ENCODE measurements at places on chromosomes 12 and 14.

DNA sequence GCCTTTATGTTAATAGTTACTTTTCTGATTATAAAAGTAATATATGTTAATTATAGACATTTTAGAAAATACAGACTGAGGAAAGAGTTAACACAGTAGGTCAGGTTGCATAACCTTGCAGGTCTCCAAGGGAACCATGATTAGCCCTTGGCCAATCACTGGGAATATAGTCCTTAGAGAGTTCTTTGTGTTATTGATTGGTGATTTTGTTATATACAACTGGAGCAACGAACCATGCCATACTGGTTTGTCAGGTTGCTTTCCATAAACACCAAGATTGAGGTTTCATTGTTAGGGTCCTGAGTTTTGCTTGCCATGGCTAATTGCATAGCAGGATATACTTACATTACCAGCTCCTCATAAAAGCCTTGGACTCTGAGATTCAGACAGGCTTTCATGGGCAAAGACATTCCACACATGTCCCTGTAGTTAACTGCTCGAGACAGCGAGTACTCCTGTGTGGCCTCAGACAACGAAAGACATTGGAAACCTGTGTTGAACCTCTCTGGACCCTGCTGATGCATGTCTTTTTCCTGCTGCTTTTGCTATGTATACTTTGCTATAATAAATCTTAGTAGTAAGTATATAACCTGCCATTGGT is 33.7 kb downstream of the MAPK1IP1L start:
- DNase-seq: no peak

GRCh38 chr12:13790317-13790716 is 191.1 kb downstream of the GRIN2B start:
- DNase-seq: no peak

DNA sequence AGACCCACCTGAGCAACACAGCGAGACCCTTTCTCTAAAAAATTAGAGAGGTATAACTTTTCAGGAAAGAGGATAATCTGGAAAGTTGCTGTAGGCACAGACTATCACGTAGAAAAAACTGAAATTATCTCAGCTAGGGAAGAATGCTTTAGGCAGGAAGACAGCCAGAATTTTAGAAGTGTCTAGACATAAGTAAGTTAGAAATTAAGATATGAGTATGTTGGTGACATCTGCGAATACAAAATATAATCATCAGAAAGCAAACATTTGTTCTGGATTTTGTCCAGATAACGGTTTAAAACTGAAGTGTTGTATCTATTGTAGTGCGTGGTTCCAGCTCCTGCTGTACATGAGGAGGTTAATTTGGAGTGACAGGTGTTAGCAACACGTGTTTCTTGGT is 123.2 kb downstream of the FBXL14 start:
- no peak for DNase-seq

DNA sequence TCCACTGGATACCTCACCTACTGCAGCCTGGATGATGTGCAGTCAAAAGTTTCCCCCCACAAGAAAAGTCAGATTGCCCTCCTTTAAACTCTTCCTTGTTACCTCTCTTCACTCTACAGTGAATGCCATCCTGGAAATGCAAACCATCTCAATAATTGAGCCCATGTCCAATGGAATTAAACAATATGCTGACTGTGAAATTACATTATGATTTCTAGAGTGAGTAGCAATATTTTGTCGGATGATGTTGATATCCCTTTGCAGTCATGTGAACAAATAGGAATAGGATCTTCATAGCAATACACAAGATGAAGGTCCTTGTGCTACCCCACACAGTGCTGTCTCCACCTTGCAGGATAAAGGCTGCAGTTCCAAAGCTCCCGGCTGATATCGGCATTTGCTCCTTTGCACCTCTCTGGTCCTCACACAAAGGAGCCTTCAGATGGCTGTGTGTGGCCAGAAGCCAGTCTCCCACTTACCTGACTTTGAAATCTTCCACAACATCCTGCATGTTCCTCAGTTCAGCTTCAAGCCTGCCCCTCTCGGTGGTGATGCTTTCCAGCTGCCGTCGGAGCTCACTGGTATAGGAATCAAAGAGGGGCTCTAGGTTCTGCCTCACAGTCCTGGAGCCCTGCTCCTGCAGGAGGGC is 1.5 kb downstream of the KRT75 start:
- no peak for DNase-seq

- DNase-seq: no peak
Measured at GRCh38 chr12:92382383-92382878, 236.8 kb upstream of the BTG1 start.

DNA sequence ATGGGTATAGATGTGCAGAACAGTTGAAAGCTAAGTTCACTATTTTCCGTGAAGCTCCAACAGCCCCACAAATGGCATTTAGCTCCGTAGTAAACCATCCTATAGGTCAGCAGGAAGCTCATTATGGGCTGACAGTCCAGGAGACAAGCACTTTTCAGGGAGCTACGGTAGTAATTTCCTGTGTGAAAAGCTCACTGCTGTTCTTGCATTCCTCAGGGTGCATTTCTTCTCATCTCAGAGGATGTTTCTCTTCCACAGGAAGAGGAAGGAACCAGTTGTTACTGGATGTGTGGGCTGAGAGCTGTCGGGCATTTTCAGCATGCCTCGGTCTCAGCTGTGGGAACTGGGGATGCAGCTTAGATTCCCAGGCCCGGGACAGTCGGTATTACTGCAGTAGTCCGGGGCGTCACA is 72.8 kb downstream of the GALNT4 start:
- DNase-seq: peak; percentile 94

DNA sequence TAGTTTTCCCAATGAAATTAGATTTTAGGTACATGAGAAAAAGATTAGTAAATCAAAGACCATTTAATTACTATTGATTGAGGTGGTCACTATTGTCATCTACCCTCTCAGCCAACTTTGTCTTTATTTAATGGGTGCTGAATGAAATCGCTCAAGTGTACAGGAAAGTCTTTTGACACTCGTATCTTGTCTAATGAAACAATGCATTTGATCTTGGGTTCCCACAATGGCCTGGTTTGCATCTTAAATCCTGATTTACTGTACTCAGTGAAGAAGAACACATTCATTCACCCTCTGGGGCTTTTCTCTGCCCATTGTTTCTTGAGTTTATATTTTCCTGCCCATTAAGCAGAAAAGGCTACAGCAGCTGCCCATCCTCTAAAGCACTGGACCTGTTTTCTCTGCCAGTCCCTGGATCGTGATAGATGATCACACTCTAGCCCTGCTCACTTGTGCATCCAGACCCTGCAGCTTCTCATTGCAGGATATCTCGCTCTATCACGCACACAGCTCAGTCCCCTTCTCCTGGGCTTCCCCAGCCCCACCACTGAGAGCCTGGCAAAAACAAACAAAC is 1369.3 kb downstream of the AACS start:
- DNase-seq: no peak

DNA sequence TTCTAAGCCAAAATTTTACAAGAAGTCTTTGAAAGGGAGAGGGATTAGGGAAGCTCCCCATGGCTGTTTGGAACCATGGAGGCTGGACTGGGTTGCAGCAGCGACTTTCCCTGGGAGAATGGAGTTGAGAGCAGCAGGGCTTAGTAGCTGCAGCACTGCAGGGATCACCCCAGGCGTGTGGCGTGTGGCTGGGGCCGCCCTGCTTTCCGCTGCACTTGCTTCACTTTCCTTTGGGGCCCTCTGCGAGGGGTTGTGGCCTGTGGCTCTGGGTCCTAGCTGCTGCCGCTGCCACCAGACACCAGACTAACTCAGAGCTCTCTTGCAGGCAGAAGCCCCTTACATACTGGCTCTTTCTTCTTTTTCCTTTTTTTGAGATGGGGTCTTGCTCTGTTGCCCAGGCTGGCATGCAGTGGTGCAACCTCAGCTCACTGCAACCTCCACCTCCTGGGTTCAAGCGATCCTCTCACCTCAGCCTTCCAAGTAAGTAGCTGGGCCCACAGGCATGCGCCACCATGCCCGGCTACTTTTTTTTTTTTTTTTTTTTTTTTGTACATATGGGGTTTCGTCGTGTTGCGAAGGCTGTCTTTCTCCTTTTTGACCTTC is 25.4 kb downstream of the CCDC62 start:
- DNase-seq: no peak

DNA sequence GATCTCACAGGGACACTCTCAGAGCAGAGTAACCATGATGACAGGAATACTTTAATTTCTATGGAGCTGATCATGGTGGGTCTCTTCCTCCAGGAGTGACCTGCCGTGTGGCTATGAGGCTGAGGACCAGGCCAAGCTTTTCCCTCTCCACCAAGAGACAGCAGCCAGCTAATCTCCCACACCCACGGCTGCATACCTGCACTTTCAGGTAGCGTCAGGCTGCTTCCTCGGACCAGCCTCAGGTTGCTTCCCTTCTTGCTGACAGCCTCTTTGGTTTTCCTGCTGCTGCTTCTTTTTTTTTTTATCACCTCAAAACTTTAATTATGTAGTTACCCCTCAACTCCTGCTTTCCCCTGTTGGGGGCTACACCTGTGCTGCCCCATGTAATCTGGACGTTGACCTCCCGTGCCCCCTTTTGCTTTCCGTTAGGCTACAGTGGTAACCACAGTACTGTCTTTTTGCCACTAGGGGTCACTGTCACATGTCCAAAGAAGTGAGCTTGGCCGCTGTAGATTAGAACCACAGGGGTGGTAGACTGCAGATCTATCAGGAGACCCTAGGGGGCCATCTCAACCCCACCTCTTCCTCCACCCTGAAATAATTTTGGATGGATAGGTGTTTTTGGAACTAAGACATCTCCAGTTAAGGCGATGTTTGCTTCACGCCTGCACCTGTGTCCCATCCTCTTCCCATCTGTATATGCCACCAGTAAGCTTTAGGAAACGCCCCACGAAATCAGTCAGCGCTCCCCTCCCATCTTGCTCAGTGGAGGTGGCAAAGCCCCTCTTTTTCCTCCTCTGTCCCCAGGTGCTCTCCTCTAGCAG is 7.8 kb upstream of the PIP4K2C start:
- DNase-seq: peak; percentile 86

GRCh38 chr12:55850893-55851292 is 8.2 kb upstream of the MMP19 start:
- peak; percentile 55 for DNase-seq

DNA sequence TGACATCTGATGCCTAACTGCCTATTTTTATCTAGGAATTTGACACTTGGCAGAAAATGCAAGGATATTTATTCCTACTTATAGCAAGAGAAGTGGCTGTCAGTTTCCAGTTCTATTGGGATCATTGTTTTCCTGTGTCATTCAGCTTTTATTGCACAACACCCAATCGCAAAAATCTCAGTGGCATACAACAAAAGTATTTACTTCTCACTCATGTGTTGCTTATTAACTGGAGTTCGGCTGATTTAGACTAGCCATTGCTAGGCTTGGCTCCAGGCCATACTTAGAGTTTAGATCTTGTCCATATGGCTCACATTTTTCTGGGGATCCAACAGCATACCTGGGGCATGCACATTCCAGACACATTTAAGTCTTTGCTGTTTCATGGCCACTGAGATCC is 218.6 kb upstream of the SYT1 start:
- peak; percentile 20 for DNase-seq

DNA sequence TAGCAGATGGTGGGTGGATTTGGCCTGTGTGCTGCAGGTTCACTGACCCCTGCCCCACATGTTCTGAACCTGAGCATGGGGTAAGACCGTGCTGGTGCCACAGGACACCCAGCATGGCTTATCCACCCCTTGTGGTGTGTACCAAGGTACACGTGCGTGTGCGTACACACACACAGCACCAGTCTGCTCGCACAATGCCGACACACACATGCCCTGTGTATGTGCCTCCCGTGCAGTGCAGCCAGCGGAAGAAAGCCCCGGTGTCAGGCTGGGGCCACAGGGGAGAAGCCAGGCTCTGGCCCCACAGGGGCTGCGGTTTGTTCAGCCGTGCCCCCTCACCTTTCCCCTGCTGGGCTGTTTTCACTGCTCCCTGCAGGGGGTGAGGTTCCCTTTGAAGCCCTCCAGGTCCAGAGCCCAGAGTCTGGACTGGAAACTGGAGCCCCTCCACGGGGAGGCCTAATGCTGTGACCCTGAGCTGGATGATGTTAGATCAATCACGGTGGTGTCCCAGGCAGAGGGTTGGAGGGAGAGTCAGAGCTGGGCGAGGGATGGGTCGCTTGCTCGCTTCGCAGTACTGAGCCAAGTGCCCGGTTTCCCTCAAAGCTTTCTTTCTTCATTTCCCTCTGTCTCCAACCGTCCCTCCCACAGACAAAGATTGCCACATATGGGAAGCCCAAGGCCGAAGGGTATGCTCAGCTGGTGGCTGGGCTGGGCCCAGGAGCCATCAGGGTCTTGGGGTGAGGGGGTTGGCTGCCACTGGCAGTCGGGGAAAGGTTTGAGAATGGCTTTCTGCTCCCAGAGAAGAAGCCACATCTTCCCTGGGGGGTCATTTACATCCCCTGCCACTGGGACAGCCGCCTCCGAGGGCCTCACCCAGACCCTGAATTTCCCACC is 6.2 kb downstream of the DTX1 start:
- DNase-seq: no peak

DNA sequence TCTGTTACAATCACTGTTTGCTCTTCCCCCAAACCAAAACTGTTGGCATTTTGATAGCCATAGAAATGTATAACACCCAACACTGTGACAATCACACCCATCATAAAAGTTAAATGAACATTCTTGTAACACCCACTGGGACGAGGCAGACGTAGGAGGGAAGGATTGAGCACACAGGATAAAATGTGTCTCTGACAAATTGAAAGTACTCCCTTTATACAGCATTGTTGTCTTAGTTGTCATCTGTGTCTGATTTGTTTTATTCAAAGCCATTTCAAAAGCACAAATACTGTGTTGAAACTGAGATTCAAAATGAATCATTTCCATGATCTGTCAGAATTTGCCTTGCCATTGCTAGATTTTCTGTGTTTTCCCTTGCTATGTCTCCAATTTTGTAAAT is 436.3 kb downstream of the TMTC2 start:
- no peak for DNase-seq

- peak; percentile 49 for DNase-seq
Measured at GRCh38 chr14:84272290-84272721, 1257.6 kb upstream of the FLRT2 start.

DNA sequence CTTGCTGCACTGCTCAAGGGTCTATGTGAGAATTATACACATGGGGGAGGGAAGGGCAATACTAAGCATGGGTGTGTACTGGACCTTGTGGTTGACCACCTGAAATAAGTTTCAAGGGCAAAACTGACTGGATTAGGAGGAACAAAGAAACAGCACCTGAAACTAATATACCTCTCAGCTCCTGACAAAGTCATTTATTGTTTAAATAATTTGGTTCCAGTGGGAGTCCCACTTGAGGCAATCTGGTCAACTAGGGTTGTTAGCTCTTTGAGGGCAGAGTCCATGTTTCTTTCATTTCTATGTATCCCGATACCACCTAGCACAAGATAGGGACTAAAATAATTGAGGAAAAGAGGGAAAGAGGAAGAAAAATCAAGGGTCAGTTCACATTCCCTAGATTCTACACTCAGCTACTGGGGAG is 45.5 kb downstream of the STXBP6 start:
- DNase-seq: no peak

GRCh38 chr12:108798551-108799221 is 58.7 kb downstream of the SSH1 start:
- DNase-seq: peak; percentile 65

- DNase-seq: no peak
Measured at GRCh38 chr12:107369006-107369405, 275.7 kb upstream of the CRY1 start.

DNA sequence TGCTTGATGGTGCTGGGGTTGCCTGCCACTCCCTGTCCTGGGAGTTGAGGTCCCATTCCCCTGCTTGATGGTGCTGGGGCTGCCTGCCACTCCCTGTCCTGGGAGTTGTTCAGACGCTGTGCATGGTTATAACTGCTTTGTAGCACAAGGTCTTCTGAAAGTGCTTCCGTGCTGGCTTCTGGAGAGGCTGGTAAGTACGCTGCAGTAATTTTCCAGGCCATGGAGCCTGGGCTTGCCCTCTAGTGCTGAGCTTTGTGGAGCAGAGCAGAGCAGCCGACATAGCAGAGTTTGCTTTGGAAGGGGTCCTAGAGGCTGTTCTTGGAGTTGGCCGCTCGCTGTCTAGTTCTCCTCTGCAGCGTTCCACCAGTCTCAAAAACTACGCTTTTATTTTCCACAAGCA is 6.3 kb downstream of the B4GALNT3 start:
- DNase-seq: no peak

All from fibroblast of pulmonary artery (primary cell).